CD14-positive monocyte (primary cell): ENCODE measurements at places on chromosomes 13 and 19. TPM values are rescaled to one million over a fixed set of nuclear protein-coding genes. Genes with fewer than 3 reads are reported as not detected.
A peak's percentile ranks its signal among the peaks of the same experiment; 100 is the strongest.

DNA sequence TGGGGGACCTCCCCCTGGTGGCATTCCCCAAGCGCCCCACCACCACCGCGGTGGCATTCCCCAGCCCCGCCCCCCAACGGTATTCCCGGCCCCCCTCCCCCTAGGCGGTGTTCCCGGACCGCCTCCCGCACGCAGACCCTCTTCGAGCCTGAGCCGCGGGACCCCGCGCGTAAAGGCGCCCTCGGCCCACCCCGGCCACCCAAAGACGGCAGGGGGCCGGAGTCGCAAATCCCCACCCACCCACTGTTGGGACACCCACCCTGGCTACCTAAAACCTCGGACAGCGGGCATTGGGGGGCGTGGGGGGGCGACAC is 22.4 kb downstream of the OLFM2 start:
- H3K27ac ChIP-seq, result no peak overlapping the region
- DNase-seq, result no peak
- H3K4me1 ChIP-seq, result peaks cover 3% of the 10 kb centered on the region
- no peaks in the 10 kb centered on the region for H3K36me3 ChIP-seq
- H3K27me3 ChIP-seq, result peaks cover 26% of the 10 kb centered on the region

- H3K27me3 ChIP-seq, result no peaks in the 10 kb centered on the region
- H3K4me1 ChIP-seq, result no peaks in the 10 kb centered on the region
- H3K27ac ChIP-seq, result no peak overlapping the region
- no peak for DNase-seq
These were observed 8.6 kb downstream of the PRKCSH start for GRCh38 chr19:11444059-11444458.

- H3K27me3 ChIP-seq, result no peaks in the 10 kb centered on the region
- no peak for DNase-seq
- H3K36me3 ChIP-seq, result no peaks in the 10 kb centered on the region
- H3K4me3 ChIP-seq, result no peak overlapping the region
These were observed 133.2 kb downstream of the LMO7 start for GRCh38 chr13:75769141-75769905.

- no peaks in the 10 kb centered on the region for H3K36me3 ChIP-seq
- no peak for DNase-seq
- H3K27ac ChIP-seq, result no peak overlapping the region
- no peaks in the 10 kb centered on the region for H3K4me1 ChIP-seq
- no peak overlapping the region for H3K4me3 ChIP-seq
These were observed 213.7 kb downstream of the TEX29 start for GRCh38 chr13:111533900-111534683.

DNA sequence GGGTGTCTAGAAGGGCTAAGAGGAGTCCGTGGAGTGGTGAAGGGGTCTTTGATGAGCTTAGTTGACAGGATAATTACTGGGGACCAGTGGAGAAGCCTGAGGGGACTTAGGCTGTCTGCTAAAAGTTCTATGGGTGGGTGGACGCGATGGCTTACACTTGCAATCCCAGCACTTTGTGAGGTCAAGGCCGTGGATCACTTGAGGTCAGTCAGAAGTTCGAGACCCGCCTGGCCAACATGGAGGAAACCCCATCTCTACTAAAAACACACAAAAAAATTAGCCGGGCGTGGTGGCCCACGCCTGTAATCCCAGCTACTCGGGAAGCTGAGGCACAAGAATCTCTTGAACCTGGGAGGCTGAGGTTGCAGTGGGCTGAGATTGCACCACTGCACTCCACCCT is 2.8 kb upstream of the GSK3A start:
- DNase-seq, result no peak
- H3K4me1 ChIP-seq, result peaks cover 38% of the 10 kb centered on the region
- peak overlapping the region; percentile 96 for H3K4me3 ChIP-seq

DNA sequence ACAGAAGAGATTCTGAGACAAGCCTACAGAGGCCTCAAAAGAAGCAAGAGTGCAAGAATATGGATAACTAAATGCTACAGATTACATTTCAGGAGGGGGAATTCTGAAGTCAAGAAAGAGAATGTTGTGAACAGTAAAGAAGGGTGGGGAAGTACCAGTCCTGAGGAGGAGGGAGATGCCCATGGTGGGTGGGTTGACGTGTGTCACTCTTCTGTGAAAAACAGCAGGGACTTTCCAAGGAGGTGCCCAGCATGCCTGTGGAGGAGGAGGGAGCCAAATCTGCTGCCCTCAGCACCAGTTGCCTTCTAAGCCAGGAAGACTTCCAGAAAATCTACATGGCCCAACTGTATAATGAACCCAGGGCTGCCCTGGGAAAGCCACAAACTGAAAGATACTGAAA is 87.7 kb downstream of the SGCG start:
- no peak overlapping the region for H3K4me3 ChIP-seq
- H3K27me3 ChIP-seq, result no peaks in the 10 kb centered on the region
- H3K27ac ChIP-seq, result no peak overlapping the region
- no peak for DNase-seq
- H3K4me1 ChIP-seq, result no peaks in the 10 kb centered on the region

GRCh38 chr13:100306030-100306429 is 217.1 kb downstream of the PCCA start:
- no peaks in the 10 kb centered on the region for H3K36me3 ChIP-seq
- no peak overlapping the region for H3K4me3 ChIP-seq
- no peak overlapping the region for H3K27ac ChIP-seq
- H3K4me1 ChIP-seq, result no peaks in the 10 kb centered on the region
- H3K27me3 ChIP-seq, result no peaks in the 10 kb centered on the region

DNA sequence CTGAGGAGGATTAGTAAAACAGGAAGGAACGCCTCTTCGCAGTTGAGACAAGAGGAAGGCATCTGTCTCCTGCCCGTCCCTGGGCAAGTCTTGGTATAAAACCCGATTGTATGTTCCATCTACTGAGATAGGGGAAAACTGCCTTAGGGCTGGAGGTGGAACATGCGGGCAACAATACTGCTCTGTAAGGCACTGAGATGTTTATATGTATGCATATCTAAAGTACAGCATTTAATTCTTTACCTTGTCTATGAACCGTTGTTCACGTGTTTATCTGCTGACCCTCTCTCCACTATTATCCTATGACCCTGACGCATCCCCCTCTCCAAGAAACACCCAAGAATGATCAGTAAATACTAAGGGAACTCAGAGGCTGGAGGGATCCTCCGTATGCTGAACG is 722 bp upstream of the TIMM50 start:
- peak overlapping the region; percentile 85 for H3K4me3 ChIP-seq
- peak overlapping the region; percentile 39 for H3K27ac ChIP-seq
- H3K36me3 ChIP-seq, result peaks cover 36% of the 10 kb centered on the region
- H3K27me3 ChIP-seq, result no peaks in the 10 kb centered on the region
- no peak for DNase-seq

DNA sequence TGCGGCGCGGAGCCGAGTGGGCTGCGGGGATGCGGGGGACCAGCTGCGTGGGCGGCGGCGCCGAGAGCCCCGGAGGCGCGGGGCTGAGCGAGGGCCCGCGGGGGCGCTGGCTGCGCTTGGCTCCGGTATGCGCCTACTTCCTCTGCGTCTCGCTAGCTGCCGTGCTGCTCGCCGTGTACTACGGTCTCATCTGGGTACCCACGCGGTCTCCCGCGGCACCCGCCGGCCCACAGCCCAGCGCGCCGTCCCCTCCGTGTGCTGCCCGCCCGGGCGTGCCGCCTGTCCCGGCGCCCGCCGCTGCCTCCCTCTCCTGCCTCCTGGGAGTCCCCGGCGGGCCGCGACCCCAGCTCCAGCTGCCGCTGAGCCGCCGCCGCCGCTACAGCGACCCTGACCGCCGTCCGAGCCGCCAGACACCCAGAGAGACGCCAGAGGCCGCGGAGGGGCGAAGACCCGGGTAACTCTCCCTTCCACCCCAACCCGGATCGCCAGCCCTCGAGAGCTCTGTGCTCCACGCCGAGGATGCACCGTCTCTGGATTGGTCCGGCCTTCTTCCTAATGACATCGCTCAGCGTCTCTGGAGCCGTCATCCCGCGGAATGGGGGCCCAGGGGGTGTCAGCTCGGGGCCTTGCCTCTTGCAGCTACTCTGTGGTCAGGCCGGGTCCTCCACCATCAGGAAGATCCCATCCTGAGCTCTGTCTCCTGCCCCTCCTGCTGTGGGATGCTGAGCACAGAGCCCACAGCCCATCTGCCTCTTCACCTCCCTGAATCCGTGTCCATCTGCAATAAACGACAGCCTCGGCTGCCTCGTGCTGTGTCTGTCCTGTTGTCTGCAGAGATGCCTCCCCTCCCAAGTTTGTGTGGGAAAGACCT is 441 bp downstream of the INAFM1 start:
- H3K4me1 ChIP-seq, result peaks cover 34% of the 10 kb centered on the region
- peaks cover 3% of the 10 kb centered on the region for H3K27me3 ChIP-seq
- peak overlapping the region; percentile 74 for H3K4me3 ChIP-seq
- peaks cover 15% of the 10 kb centered on the region for H3K36me3 ChIP-seq

DNA sequence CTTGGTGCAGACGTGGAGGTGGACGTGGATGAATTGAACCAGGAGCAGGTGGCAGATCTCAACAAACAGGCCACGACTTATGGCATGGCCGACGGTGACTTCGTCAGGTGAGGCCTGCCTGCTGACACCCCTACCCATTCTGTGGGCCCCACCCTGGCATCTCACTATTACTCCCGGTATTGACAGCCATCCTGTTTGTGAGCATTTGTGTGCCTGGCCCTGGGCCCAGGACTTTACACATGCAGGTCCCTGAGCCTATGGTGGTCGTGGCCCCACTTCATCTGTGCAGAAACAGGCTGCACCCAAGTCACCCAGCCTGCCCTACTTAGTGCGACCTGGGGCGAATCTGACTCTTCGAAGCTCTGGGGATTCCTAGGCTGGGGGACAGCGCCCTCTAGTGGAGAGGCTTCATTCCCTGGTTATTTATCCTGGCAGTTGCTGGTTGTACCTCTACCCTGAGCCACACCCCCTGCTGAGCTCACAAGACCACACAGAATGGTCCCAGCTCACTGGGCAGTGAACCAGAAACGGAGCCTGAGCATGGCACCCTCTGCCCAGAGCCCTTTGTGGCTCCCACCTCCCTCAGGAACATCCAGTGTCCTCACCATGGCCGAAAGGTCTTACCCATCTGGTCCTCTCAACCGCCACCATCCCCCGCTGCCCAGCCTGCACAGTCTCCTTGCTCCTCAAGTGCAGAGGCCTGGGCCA is 16.9 kb downstream of the ZNF296 start:
- H3K36me3 ChIP-seq, result peaks cover 92% of the 10 kb centered on the region
- no peaks in the 10 kb centered on the region for H3K27me3 ChIP-seq
- no peaks in the 10 kb centered on the region for H3K4me1 ChIP-seq
- H3K4me3 ChIP-seq, result no peak overlapping the region
- H3K27ac ChIP-seq, result no peak overlapping the region

- no peaks in the 10 kb centered on the region for H3K4me1 ChIP-seq
- H3K27me3 ChIP-seq, result peaks cover 9% of the 10 kb centered on the region
- no peak for DNase-seq
- no peak overlapping the region for H3K27ac ChIP-seq
These were observed 1.2 kb downstream of the C2CD4C start for GRCh38 chr19:407511-408440.

DNA sequence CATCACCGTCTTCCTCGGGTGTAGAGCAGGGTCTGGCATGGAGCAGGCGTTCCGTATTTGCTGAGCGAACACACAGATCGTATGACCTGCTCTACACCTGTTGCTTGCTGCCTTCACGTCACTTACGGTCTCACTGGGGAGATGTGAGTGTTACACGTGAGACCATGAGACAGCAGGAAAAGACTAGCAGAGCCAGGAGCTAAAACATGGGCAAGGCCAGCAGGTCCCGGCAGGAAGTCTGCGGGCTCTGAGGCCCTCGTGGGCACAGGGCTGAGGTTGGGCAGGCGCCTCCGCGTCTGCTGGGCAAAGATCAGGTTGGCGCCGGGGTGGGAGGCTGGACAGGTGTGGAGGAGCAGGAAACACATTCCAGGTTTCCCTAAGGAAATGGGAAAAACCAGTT is 19.7 kb upstream of the GTF3A start:
- H3K27me3 ChIP-seq, result no peaks in the 10 kb centered on the region
- no peak overlapping the region for H3K4me3 ChIP-seq
- peaks cover 10% of the 10 kb centered on the region for H3K4me1 ChIP-seq
- DNase-seq, result no peak
- H3K27ac ChIP-seq, result no peak overlapping the region
- H3K36me3 ChIP-seq, result no peaks in the 10 kb centered on the region

- H3K27me3 ChIP-seq, result no peaks in the 10 kb centered on the region
- H3K4me3 ChIP-seq, result no peak overlapping the region
These were observed 101.4 kb downstream of the UQCRFS1 start for GRCh38 chr19:29111576-29111975.

DNA sequence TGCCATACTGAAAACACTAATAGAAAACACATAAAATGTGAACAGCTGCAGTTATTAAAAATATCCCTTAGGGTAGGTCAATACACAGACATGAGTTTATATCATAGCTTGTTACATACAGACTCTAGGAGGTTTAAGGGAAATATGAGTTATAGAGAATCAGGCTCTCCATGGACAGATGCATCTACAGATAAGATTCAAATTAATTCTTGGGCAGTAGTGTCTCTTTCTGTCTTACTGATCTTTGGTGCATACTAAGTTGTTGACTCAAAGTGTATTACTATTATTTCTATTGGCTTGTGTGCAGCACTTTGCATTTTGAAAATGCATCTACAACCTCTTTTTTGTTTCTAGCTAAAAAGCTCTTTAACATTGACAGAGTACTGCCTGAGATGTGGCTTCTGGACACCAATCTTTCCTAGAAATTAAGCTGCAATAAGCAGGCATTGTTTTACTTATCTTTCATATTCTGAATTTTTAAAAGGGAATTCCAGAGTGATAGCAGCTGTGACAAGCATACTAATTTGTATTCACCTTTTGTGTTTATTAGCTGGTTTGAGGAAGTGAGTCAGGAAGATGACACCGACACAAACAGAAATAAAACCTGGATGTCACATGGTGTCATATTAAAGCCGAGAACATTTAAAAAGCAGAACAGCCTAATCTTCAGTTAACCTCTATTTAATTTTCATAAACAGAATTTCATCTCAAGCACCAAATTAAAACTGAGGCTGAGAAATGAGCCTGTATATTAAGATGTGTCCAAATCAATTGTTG is 399.0 kb downstream of the PCDH9 start:
- no peaks in the 10 kb centered on the region for H3K4me1 ChIP-seq
- H3K27me3 ChIP-seq, result no peaks in the 10 kb centered on the region
- no peak overlapping the region for H3K4me3 ChIP-seq
- no peak for DNase-seq

Gene CGB2
- polyA plus RNA-seq, result not detected

Gene HPN
- not detected for polyA plus RNA-seq

Gene BST2
- 272 TPM for polyA plus RNA-seq

Gene SELENOV
- not detected for polyA plus RNA-seq

Gene CAB39L
- polyA plus RNA-seq, result 0.79 and 1.9 TPM in 2 replicates

Gene TMEM161A
- 22.5 and 32.4 TPM in 2 replicates for polyA plus RNA-seq

Gene ZNF98
- polyA plus RNA-seq, result not detected

Gene KLK12
- polyA plus RNA-seq, result not detected in 2 replicates

Gene ZNF578
- polyA plus RNA-seq, result not detected

Gene ZNF439
- polyA plus RNA-seq, result 0.86 and 2.1 TPM in 2 replicates
